ENCODE measurements at places on chromosomes 12 and 14.
A peak's percentile ranks its signal among the peaks of the same experiment; 100 is the strongest.

GRCh38 chr12:54983536-54984101, 943 bp downstream of the TESPA1 start:
- no peak for DNase-seq

GRCh38 chr12:29026419-29026818, 122.7 kb upstream of the FAR2 start:
- no peak for DNase-seq

- DNase-seq: no peak
Observed at GRCh38 chr12:108121728-108122471, 7.2 kb upstream of the WSCD2 start.

DNA sequence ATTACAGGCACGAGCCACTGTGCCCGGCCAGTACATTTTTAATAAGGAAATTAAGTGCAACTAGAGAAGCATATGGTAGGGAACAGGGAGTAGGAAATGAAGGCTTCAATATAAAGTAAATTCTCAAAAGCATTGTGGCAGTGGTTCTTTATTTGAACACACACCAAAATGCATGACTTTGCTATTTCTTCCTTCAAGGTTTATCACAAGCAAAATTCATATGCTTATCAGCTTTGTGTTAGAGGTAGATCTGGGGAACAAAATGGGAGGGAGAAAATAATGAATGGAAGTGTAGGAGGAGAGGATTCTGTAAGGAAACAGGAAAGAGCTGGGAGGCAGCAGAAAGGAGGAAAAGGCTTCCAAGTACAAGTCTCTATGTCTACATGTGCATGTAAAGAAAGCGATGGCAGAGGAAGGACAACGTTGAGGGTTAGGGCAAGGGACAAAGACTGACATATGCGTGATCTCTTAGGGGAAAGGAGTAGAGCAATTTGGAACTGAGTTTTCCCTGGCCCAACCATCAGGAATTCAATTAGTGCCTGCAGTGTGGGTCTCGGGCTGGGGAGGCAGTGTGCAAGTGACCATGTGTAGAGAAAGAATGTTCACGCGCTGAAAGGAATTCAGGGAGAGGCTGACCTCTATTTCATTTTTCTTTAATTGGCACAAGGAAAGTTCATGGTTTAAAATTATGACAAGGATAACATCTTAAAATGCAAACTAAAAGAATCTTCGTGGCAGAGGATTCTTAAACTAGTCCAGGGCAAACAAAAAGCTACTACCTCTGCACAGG, 22.9 kb upstream of the RASSF8 start:
- DNase-seq: no peak

GRCh38 chr12:130385193-130385592, 47.5 kb downstream of the PIWIL1 start:
- DNase-seq: no peak

- DNase-seq: peak; percentile 7
Observed at GRCh38 chr12:66860752-66861750, 182.2 kb upstream of the GRIP1 start.

GRCh38 chr12:100953217-100953616, 158.6 kb downstream of the ANO4 start:
- DNase-seq: no peak

DNA sequence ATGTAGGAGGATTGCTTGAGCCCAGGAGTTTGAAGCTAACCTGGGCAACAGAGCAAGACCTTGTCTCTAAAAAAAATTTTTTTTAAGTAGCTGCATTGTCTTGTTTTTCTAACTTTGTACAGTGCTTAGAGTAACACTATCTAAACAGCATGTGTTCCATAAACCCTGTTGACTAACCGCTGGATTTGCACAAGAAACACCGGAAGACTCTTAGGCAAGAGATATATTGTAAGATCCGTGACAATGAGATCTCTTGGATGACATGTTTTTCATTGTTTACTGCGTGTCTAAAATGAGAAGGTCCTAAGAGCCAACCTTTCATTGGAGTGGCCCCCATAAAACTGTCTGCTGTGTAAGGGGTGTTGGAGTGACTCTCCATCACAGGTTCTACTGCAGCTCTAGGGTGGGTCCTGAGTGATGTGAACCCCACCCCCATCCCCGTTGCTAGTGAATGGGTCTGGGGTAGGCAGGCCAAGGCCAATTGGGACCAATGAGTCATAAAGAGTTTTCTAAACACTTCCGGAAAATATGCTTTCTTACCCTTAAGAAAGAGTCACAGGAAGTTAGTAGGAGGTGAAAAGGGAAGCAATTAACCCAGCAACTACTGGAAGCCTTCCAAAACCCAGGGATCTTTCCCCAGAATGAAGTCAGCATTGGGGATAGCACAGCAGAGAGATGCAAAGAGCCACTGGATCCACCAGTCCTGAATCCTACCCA, 24.3 kb upstream of the PCNX1 start:
- no peak for DNase-seq

GRCh38 chr12:122848471-122849351, 13.5 kb downstream of the HIP1R start:
- DNase-seq: no peak

- no peak for DNase-seq
Observed at GRCh38 chr14:68236582-68237458, 417.2 kb downstream of the RAD51B start.

- DNase-seq: no peak
Observed at GRCh38 chr14:68423686-68424085, 369.2 kb downstream of the ZFP36L1 start.

GRCh38 chr12:57181072-57181471, 33.7 kb upstream of the LRP1-AS start:
- DNase-seq: no peak

DNA sequence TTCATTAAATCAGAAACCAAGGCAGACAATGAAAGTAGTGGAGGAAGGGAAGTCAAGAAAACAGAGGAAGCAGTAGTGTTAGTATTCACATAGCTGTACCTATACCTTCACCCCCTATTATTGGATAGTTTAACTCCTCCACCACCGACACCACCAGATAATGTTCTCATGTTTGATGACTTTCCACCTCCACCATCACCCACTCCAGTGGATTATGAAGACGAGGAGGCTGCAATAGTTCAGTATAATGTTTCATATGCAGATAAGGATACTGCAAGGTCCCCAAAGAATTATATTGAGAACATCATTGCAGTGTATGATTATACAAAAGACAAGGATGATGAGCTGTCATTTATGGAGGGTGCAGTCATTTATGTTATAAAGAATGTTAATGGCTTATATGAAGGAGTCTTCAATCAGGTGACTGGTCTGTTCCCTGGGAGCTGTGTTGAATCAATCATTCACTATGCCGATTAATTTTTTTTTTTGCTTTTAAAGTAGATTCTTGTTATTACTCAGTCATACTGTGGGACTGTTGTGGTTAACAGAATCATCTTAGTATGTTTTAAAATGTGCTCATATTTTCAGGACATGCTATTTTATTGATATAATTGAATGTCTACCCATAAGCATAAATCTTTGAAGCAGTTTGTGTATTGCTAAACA, 32.2 kb upstream of the KTN1 start:
- DNase-seq: no peak

DNA sequence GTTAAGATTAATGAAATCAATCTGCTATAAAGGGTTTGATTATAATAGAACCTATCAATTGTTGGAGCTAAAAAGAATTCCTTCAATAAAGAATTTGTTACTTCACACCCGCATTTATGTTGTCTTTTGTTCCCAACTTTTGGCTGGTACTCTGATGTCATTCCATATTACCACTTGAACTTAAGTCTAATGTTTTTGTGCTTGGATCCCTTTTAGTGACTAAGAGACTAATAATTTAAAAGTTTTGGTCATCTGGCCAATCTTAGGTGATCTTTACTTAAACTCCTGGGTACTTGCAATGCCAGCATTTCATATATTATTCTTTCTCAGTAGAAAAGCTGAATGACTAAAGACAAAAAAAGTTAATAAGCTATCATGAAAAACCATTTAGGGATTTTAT, 113.0 kb downstream of the TMEM30B start:
- DNase-seq: no peak

- DNase-seq: no peak
Observed at GRCh38 chr12:22268406-22268805, 66.1 kb downstream of the ST8SIA1 start.

DNA sequence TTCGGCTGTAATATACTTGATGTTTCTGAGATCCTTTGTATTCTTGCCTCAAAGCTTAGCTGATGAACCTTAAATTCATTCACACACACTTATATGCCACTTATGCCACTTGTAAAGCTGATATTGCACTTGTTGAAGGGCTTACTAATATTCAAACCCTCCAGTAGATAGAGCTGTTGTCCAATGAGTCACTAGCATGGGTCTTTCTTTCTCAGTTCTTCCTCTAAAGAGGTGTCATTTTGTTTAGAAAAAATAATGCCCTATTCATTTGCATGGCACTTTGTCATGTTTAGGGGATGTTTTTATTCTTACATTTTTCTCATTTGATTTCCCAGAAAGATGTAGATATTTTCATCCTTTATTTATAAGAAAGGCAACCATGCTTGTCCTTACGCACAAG, 56.4 kb downstream of the MON2 start:
- DNase-seq: no peak

DNA sequence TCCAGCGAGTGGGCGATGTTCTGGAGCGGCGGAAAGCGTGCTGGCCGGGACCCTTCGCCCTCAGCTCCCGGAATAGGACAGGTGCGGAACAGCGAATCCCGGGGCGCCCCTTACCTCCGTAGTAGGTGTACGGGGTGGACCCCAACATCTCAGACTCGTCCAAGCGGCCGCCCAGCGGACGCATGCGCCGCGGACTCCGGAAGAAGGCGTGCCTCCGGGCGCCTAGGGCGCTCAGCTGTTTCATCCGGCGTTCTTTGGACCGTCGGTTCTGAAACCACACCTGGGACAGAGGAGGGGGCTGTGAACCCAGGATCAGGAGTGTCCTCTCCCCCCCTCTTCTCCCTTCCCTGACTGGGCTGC, 4.5 kb downstream of the LHX5 start:
- no peak for DNase-seq

DNA sequence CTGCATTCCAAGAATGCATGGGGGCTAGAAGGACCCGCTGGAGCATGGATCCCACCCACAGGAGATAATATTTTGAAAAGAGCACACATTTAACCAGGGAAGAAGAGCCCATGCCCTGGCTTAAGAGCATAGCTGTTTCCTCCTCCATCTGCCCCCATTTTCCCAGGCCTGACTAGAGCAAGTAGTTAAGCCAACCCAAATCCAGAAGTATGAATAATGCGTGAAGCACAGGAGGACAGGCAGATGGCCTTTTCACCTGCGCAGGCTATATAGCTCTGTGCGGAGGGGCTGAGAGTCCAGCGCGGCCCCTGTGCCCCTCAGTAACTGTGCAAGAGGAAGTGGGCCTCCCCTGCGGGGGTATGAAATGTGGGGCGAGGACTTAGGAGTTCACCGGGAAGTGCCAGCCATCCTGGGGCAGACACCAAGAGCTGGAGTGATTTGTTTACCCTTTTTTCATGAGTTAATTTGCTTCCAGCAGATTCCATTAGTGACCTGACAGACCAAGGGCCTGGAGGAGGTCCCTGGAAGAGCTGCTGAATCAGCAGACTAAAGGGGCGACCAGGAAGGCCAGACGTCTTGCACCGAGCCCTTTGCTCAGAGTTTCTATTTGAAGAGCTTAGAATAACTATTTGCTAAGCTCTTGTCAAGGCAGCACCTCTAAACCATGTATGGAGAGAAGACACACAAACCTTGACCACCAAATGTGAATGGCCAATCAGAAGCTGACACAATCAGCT, 37.2 kb downstream of the DPF3 start:
- DNase-seq: no peak

DNA sequence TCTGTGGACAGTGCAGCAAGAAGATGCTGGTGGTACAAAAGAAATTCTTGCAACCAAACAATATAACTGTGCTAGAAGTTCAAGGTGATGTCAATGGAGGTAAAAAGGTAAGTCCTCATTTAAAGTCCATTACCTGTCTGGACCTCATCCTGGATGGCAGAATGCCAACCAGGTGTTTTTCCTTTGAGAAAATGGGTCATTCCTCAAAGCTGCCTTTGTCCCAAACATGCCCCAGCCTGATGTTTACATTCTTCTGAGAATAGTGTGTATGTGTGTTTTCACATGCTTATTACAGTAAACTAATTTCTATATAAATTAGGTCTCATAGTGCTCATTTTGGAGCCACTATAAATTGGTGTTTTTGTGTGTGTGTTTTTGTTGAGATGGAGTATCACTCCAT, 24.9 kb downstream of the ACTR6 start:
- no peak for DNase-seq

- DNase-seq: peak; percentile 29
Observed at GRCh38 chr14:39432619-39433451, 602 bp upstream of the FBXO33 start.

GRCh38 chr12:124321556-124322270, 26.8 kb downstream of the RFLNA start:
- DNase-seq: no peak

DNA sequence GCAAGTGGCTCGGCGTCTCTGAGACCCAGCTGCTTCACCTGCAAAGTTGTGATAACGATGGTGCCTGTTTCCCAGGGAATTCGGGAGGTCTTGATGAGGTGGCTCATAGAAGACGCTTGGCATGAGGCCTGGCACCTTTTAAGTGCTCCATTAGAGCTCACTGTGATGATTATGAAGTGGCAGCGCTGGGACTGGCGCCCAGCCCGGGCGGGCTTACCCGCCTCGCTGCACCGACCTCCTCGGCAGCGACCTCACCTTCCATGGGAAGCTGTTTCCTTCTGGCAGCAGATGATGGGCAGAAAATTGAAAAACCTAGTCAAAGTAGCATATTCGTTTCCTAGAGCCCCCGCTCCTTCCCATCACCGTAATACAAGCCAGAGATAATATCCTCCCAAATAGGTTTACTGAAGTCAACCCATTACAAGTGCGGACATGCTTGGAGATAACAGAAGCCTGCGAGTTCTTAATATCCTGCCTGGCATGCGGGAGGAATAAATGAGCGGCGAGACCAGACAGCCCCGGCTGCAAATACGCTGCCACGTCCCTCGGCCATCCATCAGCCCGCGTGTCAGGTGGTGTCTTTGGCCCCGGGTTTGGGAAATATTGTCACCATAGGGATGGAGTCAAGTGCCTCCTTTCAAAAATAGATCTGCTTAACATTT, 35.2 kb upstream of the DLK1 start:
- DNase-seq: no peak

- DNase-seq: no peak
Observed at GRCh38 chr14:28999656-29000055, 233.1 kb downstream of the FOXG1 start.

- DNase-seq: no peak
Observed at GRCh38 chr12:69022674-69023073, 89.7 kb upstream of the CPM start.

GRCh38 chr14:97523936-97524335, 726.8 kb downstream of the VRK1 start:
- DNase-seq: no peak

DNA sequence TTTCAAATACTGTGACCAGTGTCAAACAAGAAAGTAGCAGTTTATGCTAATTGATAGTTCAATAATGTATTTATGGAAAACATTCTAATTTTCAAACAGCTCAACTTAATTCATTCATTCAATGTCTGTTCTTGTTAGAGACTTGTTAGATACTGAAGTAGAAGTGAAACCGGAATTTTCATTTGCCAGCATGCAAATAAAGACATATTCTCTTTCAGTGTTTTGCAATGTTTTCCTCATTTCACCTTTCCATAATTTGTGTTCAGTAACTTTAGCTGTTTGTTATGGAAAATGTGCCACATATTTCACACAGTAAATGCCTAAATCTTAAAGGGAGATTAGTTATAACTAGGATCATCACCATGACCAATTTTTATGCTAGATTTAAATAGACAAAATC, 21.2 kb downstream of the TAS2R50 start:
- no peak for DNase-seq
